ENCODE measurements at places on chromosomes 5 and 9. TPM values are rescaled to one million over a fixed set of nuclear protein-coding genes. Genes with fewer than 3 reads are reported as not detected.

The CNTNAP3B gene
- 2.0 TPM for polyA plus RNA-seq

The WNT8A gene
- not detected for polyA plus RNA-seq

The GAPVD1 gene
- 15.1 TPM for polyA plus RNA-seq

The CXXC5 gene
- 63.3 TPM for polyA plus RNA-seq

The TAF11L5 gene
- not detected for polyA plus RNA-seq

The SLC36A2 gene
- not detected for polyA plus RNA-seq

The KCTD16 gene
- polyA plus RNA-seq = 0.05 TPM

The BARX1 gene
- polyA plus RNA-seq = 0.87 TPM

DNA sequence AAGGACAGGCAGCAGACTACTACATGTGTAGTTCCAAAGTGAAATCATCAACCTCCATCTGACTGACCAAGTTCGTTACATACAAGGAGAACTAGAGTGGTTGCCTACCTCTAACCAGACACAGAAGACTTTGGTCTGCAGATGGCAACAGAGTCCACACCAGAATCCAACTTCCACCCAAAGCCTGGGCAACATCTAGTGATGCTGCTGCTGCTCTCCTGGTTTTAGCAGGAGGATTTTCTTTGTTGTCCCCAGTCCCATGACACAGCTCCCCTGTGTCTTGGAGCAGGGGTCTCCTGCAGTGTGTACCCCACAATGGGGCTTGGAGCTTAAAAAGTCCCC lies 46.4 kb upstream of the APC start:
- no peak for DNase-seq
- peaks cover 11% of the 10 kb centered on the region for H3K4me1 ChIP-seq
- no peak overlapping the region for H3K4me3 ChIP-seq
- no peaks in the 10 kb centered on the region for H3K27me3 ChIP-seq

DNA sequence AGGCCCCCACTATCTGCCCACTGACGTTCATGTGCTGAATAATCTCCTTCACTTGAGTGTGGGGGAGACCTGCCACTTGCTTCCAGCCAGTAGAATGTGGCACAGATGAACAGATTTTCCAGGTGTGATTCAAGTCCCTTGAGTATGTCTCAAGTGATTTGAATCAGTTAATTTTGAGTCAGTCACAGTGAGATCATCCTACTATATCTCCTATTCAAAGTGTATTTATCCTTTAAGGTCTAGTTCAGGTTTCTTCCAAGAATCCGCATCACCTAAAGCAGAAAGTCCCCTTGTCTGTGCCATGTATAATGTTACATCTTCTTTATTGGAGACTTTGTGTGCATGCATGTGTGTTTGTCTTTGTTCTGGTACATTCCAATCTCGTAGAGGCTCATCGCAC lies 208.3 kb upstream of the DAB2 start:
- no peak for DNase-seq
- no peaks in the 10 kb centered on the region for H3K27me3 ChIP-seq

DNA sequence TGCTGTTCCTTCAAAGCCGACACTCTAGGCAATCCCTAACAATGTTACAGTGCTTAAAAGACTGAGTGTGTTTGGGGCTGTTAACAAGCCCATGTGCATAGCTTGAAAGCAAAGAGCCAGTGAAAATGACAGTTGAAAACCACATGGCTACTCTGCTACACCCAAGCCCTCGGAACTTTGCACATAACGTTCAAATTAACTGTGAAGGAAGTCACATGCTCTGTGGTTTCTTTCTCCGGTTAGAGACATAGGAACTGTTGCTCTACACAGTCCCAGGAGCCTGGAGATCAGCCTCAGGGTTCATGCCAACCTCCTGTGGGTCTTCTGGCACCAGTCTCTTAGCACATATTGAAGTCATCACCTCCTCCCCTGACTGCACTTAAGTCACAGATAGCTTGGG lies 51.1 kb downstream of the C9orf152 start:
- H3K27me3 ChIP-seq = peaks cover 20% of the 10 kb centered on the region
- DNase-seq = no peak
- H3K36me3 ChIP-seq = no peaks in the 10 kb centered on the region
- no peak overlapping the region for H3K4me3 ChIP-seq

DNA sequence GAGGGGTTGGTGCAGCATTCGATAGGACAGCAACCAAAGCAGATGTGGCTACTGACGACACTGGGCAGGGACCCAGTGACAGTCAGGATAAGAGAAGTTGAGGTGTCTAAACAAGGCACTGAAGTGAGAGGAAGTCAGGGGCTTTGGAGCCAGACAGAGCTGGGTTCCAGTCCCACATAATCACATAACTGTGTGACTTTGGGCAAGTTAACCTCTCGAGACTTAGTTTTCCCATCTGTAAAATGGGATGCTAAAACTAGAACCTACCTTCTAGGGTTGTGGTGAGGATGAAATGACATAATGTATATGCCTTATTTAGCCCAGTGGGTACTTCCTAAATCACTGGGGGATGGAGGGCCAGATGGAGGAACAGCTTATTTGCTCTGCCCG lies 3.1 kb downstream of the ANGPTL2 start:
- DNase-seq = no peak
- H3K36me3 ChIP-seq = no peaks in the 10 kb centered on the region
- no peak overlapping the region for H3K4me3 ChIP-seq
- no peak overlapping the region for H3K27ac ChIP-seq
- H3K4me1 ChIP-seq = peaks cover 22% of the 10 kb centered on the region

DNA sequence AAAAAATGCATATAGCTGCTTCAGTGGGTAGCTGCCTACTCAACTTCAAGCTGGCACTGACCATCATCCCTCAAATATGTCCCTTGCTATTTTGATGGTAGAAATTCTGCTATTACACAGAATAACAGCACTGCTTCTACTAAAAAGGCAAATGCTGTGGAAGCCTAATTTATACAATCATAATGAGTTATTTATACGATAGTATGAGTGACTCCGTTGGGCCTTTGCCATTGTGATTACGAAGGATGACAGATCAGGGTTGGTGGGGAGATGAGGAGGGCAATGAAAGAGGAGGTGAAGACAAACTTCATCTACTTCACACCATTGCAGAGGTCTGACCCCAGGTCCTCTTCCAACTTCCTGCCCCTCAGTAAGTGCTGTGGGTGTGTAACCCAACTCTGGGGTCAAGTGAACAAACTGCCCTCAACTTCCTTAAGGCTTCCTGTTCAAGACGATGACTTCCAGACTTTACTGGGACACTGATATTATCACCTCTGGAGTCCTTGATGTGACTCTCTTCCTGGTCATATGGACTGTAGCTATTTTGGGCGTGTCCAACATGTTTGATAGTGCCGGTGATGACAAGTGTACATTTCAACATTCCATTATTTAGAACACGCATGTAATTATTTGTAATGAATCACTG lies 74.1 kb upstream of the RPS23 start:
- no peaks in the 10 kb centered on the region for H3K36me3 ChIP-seq
- H3K27ac ChIP-seq = no peak overlapping the region
- DNase-seq = no peak
- no peaks in the 10 kb centered on the region for H3K4me1 ChIP-seq

GRCh38 chr9:135221951-135222631 lies 134.6 kb downstream of the OLFM1 start:
- peaks cover 4% of the 10 kb centered on the region for H3K4me1 ChIP-seq
- no peaks in the 10 kb centered on the region for H3K27me3 ChIP-seq
- no peak overlapping the region for H3K4me3 ChIP-seq
- H3K27ac ChIP-seq = no peak overlapping the region
- no peaks in the 10 kb centered on the region for H3K36me3 ChIP-seq
- DNase-seq = peak; percentile 60

GRCh38 chr5:173925449-173926071 lies 37.4 kb downstream of the CPEB4 start:
- H3K27me3 ChIP-seq = no peaks in the 10 kb centered on the region
- DNase-seq = peak; percentile 64
- H3K4me3 ChIP-seq = no peak overlapping the region
- H3K27ac ChIP-seq = peak overlapping the region; percentile 50
- H3K4me1 ChIP-seq = peaks cover 20% of the 10 kb centered on the region
- no peaks in the 10 kb centered on the region for H3K36me3 ChIP-seq

GRCh38 chr5:50441493-50441955 lies 436 bp upstream of the EMB start:
- H3K27me3 ChIP-seq = no peaks in the 10 kb centered on the region
- peaks cover 3% of the 10 kb centered on the region for H3K4me1 ChIP-seq
- DNase-seq = no peak
- H3K4me3 ChIP-seq = peak overlapping the region; percentile 85
- H3K36me3 ChIP-seq = no peaks in the 10 kb centered on the region
- peak overlapping the region; percentile 67 for H3K27ac ChIP-seq

GRCh38 chr9:31604531-31604930 lies 779.9 kb upstream of the ACO1 start:
- no peak overlapping the region for H3K4me3 ChIP-seq
- no peaks in the 10 kb centered on the region for H3K27me3 ChIP-seq
- no peak for DNase-seq
- no peaks in the 10 kb centered on the region for H3K36me3 ChIP-seq
- no peak overlapping the region for H3K27ac ChIP-seq
- no peaks in the 10 kb centered on the region for H3K4me1 ChIP-seq

DNA sequence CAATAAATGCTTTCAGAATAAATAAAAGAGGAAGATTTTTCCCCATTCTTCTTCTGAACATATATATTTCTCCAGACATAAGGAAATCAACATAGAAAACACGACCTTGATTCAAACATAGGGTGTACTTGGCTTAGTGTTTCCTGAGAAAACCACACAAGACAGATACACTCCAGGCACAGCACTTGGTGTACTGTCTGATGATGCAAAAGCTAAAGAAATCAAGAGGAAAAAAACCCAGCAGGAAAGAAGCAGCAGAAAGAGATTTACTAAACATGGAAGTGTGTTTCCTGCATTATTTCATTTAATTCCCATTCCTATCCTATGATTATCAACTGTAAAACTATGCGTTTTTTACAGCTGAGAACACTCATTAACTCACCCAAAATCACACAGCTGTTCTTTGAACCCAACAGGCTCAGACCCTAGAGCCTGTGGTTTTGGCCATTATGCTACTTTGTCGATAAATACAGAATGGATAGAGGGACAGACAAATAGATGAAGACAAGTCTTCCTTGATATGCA lies 46.1 kb downstream of the NIPAL4 start:
- H3K36me3 ChIP-seq = no peaks in the 10 kb centered on the region
- no peak overlapping the region for H3K4me3 ChIP-seq
- no peak for DNase-seq
- H3K4me1 ChIP-seq = no peaks in the 10 kb centered on the region

DNA sequence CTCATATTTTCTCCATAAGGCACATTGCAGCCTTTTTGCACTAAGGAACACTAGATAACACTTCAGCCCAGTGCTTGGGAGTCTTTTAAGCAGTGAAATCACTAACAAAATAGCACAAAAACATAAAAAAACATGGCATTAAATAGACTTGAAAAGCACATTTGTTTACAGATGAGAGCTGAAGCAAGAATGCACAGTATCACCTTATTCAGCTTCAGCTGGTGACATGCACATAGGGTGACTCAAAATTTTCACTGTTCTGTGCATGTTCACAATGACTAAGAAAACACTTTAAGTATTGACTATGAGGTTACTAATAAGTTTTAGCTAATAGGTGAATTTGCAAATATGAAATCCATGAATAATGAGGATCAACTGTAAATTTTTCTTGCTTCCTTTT lies 293.9 kb upstream of the TARS1 start:
- no peak overlapping the region for H3K4me3 ChIP-seq
- no peak for DNase-seq
- no peaks in the 10 kb centered on the region for H3K4me1 ChIP-seq
- H3K36me3 ChIP-seq = no peaks in the 10 kb centered on the region
- H3K27me3 ChIP-seq = no peaks in the 10 kb centered on the region

DNA sequence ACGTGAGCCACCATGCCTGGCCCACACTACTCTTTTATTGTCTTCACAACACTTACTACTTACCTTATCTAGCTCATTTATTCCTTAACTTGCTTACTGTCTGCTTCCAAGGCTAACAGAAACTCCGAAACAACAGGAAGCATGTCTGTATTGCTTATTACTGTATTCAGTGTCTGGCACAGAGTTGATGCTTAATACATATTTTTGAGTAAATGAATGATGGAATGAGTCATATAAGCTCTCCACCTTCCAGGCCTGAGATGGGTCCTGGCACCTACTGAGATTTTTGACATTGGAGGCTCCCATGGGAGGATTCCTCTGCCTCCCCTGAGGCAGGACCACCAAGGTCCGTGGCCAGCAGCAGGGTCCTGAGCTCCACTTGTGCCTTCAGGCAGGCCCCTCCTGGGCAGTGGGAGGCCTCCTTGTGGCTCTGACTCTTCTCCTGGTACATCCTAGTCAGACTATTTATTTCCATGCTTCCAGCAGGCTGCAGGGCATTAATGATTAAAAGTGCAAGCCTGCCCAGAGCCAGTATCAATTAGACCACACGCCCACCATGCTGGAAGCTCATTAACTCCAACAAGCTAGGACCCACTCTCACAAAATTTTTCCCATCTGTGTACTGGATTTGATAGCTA lies 76.5 kb upstream of the CTNNA1 start:
- H3K4me1 ChIP-seq = no peaks in the 10 kb centered on the region
- H3K36me3 ChIP-seq = no peaks in the 10 kb centered on the region
- H3K27me3 ChIP-seq = no peaks in the 10 kb centered on the region
- no peak for DNase-seq
- no peak overlapping the region for H3K27ac ChIP-seq
- no peak overlapping the region for H3K4me3 ChIP-seq

DNA sequence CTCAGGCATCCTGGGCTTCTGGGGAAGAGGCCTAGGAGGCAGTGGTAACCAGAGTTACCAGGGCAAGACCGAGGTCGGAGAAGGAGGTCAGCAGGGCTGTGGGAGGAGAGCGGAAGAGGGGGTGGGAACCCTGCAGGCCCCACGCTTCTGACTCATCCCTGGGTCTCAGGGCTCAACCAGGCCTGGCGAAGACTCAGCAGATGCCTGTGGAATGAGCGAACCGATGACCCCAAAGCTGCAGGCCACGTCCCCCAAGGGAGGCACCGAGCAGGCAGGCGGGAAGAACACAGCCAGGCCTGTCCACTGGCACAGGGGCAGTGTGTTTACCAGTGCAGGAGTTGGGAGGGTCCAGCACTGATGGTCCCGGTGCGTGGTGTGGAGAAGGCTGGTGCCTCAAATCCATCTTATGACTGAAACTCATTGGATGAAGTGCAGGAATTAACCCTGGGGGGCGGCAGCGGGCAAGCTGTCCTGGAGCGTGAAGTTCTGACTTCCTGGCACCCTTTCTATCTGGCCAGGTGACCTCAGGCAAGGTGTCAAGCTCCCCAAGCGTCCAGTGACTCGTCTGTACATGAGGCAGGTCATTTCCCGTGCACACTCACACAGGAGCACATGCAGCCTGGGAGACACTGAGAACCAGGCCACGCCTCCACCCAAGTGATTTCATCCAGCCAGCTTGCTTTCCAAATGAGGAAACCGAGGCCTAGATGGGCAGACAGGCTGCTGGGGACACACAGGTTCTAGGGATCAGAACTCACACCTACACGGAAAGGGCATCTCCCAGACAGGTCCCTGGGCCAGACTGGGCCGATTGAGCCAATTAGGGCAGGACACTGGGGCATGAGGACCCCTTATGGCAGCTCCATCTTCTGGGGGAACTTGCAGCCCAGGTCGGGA lies 69.1 kb downstream of the ADAMTS2 start:
- H3K4me3 ChIP-seq = no peak overlapping the region
- H3K27ac ChIP-seq = no peak overlapping the region
- no peaks in the 10 kb centered on the region for H3K4me1 ChIP-seq
- H3K27me3 ChIP-seq = no peaks in the 10 kb centered on the region

- H3K36me3 ChIP-seq = no peaks in the 10 kb centered on the region
- no peaks in the 10 kb centered on the region for H3K27me3 ChIP-seq
- no peaks in the 10 kb centered on the region for H3K4me1 ChIP-seq
- no peak for DNase-seq
Measured at GRCh38 chr5:128015978-128016377, 67.6 kb upstream of the SLC12A2 start.

GRCh38 chr5:22319798-22320197 lies 533.3 kb downstream of the CDH12 start:
- H3K27me3 ChIP-seq = no peaks in the 10 kb centered on the region
- no peaks in the 10 kb centered on the region for H3K36me3 ChIP-seq
- no peak overlapping the region for H3K4me3 ChIP-seq
- H3K27ac ChIP-seq = no peak overlapping the region

- DNase-seq = no peak
- no peaks in the 10 kb centered on the region for H3K27me3 ChIP-seq
Measured at GRCh38 chr9:135369412-135369990, 110.1 kb upstream of the PPP1R26 start.

Measured in GM23338 (cell line).